ENCODE measurements at places on chromosomes 13 and 19. TPM values are rescaled to one million over a fixed set of nuclear protein-coding genes. Genes with fewer than 3 reads are reported as not detected.

SPTBN4 gene
- total RNA-seq, result 39.7 TPM

IGSF23 gene
- total RNA-seq, result not detected

NOP53 gene
- total RNA-seq, result 53.1 TPM

SELENOV gene
- total RNA-seq, result not detected

CYP2F1 gene
- not detected for total RNA-seq

ZNF709 gene
- total RNA-seq, result 28.1 TPM

HOMER3 gene
- total RNA-seq, result 16.8 TPM

ZNF667 gene
- total RNA-seq, result 27.7 TPM

UNC13A gene
- total RNA-seq, result 69.7 TPM

NLRP7 gene
- not detected for total RNA-seq

MATK gene
- total RNA-seq, result 25.1 TPM

KRTDAP gene
- total RNA-seq, result not detected

SHISA7 gene
- 4.6 TPM for total RNA-seq

FUT2 gene
- 0.46 TPM for total RNA-seq

ATP4B gene
- total RNA-seq, result 0.23 TPM

GPR4 gene
- total RNA-seq, result 0.23 TPM

FGF22 gene
- 0.69 TPM for total RNA-seq

IL4I1 gene
- total RNA-seq, result 0.23 TPM

SIGLEC5 gene
- 0.23 TPM for total RNA-seq

AP1M2 gene
- 2.1 TPM for total RNA-seq

NLRP4 gene
- under 0.01 TPM for total RNA-seq

DHPS gene
- total RNA-seq, result 63.2 TPM

KLK1 gene
- not detected for total RNA-seq
